Activated T-helper 1 cell treated with anti-CD3 and anti-CD28 coated beads, Interleukin-12 subunit alpha, Interleukin-12 subunit beta, Interleukin-2, Interleukin-4 antibody, amounts not matched to agents 30 ng/mL and 10 ng/mL and 1 ng/mL, durations not matched to agents 14 hours and 24 hours and 36 hours (primary cell): ENCODE measurements at places on chromosomes 5 and 9.

- H3K4me1 ChIP-seq = no peaks in the 10 kb centered on the region
- no peak overlapping the region for H3K27ac ChIP-seq
- DNase-seq = no peak
These were observed 212.3 kb downstream of the ENC1 start for GRCh38 chr5:74428275-74428674.

- no peaks in the 10 kb centered on the region for H3K4me1 ChIP-seq
- no peaks in the 10 kb centered on the region for H3K36me3 ChIP-seq
- no peak overlapping the region for H3K4me3 ChIP-seq
- peaks cover 11% of the 10 kb centered on the region for H3K27me3 ChIP-seq
- H3K27ac ChIP-seq = no peak overlapping the region
These were observed 75.1 kb downstream of the PSD2 start for GRCh38 chr5:139870677-139871076.

GRCh38 chr5:119926301-119926700 is 296.9 kb downstream of the FAM170A start:
- no peak for DNase-seq
- no peaks in the 10 kb centered on the region for H3K27me3 ChIP-seq
- no peaks in the 10 kb centered on the region for H3K36me3 ChIP-seq
- no peak overlapping the region for H3K4me3 ChIP-seq

DNA sequence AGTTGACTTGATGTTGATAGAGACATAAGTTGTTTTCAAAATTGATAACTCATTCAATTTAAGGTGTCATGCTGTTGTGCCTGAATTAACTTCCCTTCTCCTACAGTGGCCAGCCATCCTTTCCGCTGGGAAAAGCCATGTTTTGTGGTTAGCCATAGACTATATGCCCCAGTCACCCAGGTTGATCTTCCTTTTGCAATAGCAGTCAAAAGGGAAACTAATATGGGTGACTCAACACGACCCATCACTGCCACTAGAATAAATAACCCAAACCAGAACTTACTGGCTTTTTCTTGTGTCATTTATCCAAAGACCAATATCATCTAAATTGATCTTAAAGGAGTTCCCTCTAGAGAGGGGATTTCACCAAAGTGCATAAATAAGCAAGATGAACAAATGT is 87.4 kb downstream of the PTCD2 start:
- no peak for DNase-seq
- no peak overlapping the region for H3K27ac ChIP-seq
- H3K4me1 ChIP-seq = no peaks in the 10 kb centered on the region
- no peaks in the 10 kb centered on the region for H3K36me3 ChIP-seq
- H3K4me3 ChIP-seq = no peak overlapping the region

DNA sequence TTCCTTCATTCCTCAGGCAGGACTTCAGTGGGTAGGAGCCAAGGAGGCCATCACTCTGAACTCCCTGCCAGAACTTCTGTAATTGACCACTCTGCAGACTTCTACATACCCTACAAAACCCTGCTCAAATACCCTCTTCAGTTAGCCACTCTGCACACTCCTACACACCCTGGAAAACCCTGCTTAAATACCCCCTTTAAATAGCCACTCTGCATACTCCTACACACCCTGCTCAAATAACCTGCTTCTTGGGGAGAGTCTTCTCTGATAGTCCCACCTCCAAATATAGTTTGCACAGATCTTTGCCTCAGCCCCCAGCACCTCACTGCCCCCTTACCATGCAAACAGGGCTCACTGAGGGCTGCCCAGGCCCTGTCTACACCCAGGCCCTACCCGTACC is 18.6 kb upstream of the CARD19 start:
- H3K27me3 ChIP-seq = no peaks in the 10 kb centered on the region
- no peak for DNase-seq
- H3K27ac ChIP-seq = peak overlapping the region; percentile 57
- H3K4me3 ChIP-seq = no peak overlapping the region

DNA sequence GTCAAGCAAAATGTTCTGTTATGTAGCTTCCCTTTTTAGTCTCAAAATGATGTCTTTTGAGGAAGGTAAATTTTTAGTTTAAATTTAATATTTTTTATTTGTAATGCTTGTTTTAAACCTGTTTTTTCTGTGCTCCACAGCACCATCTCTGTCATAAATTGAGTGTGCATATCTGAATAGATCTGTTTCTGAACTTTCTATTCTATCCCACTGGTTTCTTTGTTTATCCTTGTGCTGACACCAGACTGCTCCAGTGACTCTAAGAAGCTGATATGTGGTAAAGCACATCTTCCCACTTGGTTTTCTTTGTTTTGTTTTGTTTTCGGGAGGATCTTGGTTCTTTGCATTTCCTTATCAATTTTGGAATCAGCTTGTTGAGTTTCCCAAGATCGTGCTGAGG is 7.1 kb upstream of the RNF145 start:
- peaks cover 17% of the 10 kb centered on the region for H3K4me1 ChIP-seq
- no peak overlapping the region for H3K4me3 ChIP-seq
- H3K27ac ChIP-seq = peak overlapping the region; percentile 24
- no peak for DNase-seq
- peaks cover 8% of the 10 kb centered on the region for H3K27me3 ChIP-seq
